Amniotic stem cell (primary cell): ENCODE measurements at places on chromosomes 6 and 20.
A peak's percentile ranks its signal among the peaks of the same experiment; 100 is the strongest.

- DNase-seq: no peak
Measured at GRCh38 chr20:60806824-60807223, 445.2 kb upstream of the CDH4 start.

DNA sequence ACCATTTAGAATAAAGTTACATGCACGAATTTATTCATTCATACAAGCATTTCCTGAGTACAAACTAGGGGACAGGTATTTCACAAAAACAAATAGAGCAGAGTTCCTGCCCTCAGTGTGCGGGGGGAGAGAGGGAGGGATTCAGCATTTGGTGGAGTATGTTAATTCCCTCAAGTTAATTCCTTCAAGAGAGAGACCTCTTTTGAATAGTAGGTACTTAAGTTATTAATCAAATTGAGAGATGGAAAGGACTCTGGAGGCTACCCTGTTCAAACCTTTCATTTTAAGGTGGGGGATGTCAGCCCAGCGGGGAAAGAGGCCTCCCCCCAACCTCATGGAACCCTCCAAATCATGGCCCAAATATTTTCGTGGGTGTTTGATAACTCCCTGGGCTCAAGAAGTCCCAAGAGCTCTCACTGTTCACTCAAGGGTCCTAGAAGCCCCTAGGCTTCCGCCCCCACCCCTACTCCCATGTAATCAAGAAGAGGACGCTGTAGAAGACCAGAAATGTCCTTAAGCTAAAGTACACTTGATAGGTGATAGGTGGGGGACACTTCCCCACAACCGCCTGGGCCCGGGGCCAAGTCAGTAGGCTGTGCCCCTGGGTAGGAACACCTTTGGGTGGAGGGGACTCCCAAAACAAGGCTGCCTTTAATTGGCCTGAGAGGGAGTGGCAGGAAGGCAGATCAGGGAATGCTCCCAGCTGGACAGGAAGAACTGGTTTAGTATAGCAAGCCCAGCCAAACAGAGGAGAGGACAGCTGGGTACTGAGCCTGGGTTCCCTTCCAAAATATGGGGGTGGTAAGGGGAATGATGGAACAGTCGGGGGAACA is 2.9 kb downstream of the SDC4 start:
- no peak for DNase-seq

- no peak for DNase-seq
Measured at GRCh38 chr20:36644032-36644705, 1.8 kb downstream of the SLA2 start.

GRCh38 chr6:108736832-108737231 is 111.4 kb upstream of the ARMC2 start:
- peak; percentile 76 for DNase-seq

GRCh38 chr6:41546475-41546865 is 289 bp downstream of the FOXP4 start:
- no peak for DNase-seq

GRCh38 chr20:44354979-44355497 is 461 bp upstream of the HNF4A start:
- no peak for DNase-seq

DNA sequence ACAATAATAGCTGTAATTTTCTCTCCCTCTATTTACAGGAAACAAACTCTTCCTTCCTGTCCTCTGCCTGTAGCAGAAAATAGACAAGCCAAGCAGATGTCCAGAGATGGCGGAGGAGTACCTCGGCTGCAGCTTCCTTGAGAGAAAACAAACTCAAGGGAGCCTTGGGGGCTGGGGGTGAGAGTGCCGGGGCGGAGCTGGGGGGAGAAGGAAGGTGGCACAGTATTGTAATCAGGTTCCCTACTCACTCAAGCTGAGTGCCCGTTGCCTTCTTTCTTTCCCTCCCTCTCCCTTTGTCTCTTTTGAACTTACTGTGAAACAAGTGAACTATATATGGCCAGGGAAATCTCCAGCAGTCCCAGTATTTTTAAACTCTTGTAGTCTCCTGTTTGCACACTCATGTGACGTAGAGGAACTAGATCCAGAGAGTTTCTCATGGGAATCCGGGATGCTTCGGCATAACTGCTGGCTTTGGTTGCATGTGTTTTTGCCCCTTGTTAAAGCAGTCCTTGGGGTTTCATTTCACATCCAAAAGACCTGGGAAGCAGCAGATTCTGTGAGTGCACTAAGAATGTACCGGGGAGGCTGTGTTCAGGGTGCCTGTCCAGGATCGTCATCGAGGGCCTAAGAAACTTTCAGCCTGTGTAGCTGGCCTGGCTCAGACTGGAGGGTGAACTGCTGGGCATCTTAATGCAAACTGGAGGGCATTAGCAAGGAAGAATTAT is 44.6 kb upstream of the HDDC2 start:
- no peak for DNase-seq

DNA sequence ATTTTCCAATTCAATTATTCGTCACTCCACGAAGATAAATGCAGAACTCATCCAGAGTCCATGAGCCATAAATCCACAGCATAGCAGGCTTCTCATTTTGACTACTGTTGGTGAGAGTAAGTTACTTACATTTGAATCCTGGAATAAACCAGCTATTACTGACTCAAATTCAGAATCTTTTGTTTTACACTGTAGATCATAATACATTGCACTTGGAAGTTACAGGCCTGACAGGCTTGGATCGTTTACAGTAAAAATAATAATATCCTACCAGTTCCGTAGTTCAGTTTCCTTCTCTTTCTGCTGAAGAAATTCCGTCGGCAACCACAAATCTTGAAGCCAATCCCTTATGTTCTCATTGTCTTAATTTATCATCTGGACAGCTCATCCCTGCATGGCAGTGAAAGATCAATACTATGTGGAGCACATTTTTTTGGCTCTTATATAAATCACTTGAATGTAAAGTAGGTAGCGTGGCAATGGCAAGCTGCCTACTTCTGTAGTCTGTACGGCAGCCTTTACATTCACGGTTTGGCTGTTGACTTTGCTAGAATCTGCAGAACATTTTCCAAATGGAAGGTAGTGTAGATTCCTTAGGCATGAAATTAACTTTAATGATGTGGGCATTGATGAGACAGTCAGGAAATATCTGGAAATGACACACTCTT is 142.9 kb downstream of the WDR27 start:
- no peak for DNase-seq

- DNase-seq: no peak
Measured at GRCh38 chr6:130507666-130508028, 141.8 kb downstream of the TMEM200A start.

DNA sequence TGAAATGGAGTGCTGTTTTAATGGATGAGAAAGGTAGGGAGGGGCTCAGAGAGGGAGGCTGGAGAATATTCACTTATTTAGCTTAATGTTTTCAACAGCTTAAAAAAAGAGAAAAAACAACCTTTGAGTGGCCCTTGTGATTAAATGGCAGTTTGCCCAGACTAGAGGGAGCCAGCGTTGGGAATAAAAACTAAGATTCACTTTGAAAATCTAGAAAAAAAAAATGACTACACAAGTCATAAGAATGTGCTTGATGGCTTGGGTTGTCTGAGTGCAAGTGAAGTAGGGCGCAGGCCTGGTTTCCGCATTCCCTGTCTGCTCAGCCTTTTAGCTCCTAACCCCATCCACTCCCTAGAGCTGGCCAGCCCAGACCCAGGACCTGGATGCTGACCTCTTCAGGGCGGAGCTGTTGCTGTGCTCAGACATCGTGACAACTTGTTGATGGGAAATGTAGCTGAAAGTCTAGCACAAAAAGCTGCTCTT is 28.9 kb downstream of the UTRN start:
- no peak for DNase-seq

GRCh38 chr6:144662812-144663365 is 377.8 kb downstream of the UTRN start:
- DNase-seq: no peak

- no peak for DNase-seq
Measured at GRCh38 chr6:163455552-163455951, 41.0 kb downstream of the QKI start.

GRCh38 chr6:147903321-147903720 is 394.8 kb downstream of the SAMD5 start:
- no peak for DNase-seq

GRCh38 chr6:21354805-21355238 is 238.7 kb upstream of the SOX4 start:
- no peak for DNase-seq

GRCh38 chr20:50708845-50709635 is 17.7 kb upstream of the RIPOR3 start:
- no peak for DNase-seq

DNA sequence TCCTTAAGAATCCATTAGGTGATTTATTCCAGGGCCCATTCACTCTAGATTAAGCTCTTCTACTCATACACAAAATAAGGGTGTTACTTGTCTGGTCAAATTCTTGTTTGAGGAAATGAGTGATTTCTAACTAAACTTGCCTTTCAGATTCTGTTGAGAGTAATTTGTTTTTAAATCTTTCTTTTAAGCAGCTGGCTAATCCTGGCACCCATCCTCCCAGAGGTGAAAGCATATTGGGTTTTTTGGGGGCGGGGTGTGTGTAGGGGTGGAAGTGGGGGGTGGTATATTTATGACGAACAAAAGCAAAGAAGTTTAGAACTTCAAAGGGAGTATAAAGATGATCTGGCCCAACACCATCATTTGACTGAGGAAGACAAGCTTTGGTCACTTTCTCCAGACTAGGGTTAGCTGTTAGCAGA is 94.7 kb downstream of the RTN4IP1 start:
- no peak for DNase-seq

- DNase-seq: no peak
Measured at GRCh38 chr6:124567401-124567800, 394.8 kb upstream of the RNF217 start.

DNA sequence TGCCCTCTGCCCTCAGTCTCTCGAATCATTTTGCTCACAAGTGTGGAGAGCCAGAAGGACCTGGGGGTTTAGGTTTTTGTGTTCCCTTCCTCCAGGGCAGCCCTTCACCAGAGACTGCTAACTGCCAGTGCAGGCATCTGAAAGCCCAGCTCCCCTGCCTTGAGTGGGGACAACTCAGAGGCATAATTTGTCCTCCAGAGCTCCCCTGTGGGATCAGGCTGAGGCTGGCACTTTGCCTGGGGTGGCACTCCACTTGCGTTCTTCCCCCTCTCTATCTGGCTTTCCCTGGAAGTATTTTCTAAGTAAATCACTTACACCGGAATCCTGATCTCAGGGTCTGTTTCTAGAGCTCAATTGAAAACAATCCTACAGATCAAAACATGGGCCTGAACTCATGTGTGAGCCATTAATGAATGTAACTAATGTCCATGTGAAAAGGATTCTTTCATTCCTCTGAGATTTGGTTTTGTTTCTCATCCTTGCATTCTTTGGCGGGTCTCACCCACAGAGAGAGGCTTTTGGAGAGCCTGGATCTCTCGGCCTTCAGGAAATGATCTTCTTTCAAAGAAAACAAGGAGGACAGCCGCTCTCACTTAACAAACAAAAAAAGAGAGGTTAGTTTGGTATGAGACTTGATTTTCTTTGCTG is 125.7 kb upstream of the RIPOR2 start:
- peak; percentile 7 for DNase-seq

DNA sequence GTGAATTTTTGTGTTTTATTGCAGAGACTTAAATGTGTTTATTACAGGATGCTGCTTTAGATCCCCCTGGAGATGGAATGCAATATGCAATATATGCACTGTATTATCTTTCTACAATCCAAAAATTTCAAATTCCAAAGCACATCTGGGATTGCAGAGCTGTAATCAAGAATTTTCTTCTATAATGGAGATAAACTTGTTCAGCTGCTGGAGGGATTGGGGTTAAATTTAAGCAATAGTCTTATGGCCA is 66.4 kb downstream of the MKKS start:
- no peak for DNase-seq

DNA sequence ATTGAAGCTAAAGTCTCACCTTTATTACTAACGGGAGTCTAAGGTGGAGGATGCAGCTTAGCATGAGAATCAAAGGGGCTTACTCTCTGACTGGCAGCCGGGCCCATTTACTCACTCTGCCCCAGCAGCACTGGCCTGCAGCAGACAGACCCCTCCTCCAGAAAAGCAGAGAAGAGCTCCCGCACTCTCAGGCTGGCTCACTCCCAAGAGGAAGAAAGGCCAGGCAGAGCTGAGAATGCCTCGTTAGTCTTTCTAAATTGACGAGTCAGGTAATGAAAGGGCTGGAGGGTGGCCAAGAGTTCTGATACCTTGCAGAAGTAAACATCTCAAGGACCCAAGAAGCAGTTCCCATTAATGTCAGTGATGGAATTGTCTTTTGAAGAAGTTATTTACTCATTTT is 44.5 kb upstream of the IL20RA start:
- no peak for DNase-seq

- DNase-seq: no peak
Measured at GRCh38 chr6:105902401-105903031, 183.6 kb upstream of the PRDM1 start.

DNA sequence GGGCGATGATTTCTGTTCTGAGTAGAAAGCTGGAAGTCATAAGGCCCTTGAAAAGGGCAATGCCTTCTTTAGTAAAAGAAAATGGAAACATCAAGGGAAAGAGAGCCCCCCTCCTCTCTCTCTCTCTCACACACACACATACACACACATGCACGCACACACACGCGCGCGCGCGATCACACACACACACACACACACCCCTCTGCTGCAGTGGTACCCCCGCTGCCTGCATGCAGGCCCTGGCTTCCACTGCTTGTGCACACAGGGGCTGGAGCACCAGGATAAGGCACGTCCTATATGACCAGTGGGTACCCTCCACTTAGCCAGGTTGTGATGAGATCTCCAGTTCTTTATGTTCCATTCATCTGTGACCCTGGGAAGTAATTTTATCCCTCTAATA is 300.9 kb downstream of the SLC35F1 start:
- DNase-seq: no peak

DNA sequence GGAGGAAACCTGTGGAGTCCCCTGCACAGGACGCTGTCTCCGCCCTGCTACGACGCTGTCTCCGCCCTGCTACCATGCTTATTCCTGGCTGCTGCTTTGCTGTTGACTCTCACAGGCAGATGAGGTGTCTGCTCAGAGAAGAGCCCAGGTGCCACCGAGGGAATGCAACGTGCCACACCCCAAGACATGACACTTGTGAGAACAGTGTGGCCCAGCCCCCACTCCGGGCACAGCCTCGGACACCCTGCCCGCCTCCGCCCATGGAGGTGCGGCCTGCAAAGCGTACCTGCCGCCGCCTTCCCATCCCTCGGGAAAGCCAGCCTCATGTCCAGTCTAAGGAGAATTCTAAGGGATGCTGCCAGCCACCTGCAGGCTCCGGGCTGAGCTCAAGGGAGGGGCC is 15.6 kb upstream of the MRGBP start:
- no peak for DNase-seq

DNA sequence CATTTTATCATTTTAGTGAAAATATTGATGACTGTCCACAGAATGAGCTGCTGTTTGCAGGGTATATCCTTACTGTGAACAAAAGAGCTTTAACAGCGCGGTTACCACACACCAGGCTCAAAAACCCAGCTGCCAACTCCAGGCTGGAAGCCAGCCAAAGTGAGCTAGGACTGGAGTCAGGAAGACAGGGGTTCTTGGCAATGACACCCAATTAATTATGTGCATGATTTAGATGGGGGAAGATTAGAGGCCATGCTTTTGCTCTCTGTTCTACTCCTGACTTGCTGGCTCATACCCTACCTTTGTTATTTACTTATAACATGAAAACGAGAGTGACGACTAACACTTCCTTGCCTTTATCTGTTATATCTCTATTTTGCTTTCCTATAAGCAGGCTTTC is 128.9 kb upstream of the SHLD1 start:
- DNase-seq: no peak

- no peak for DNase-seq
Measured at GRCh38 chr20:58088625-58089024, 139.8 kb downstream of the ANKRD60 start.

- DNase-seq: peak; percentile 85
Measured at GRCh38 chr6:141988954-141989705, 143.6 kb upstream of the GJE1 start.
